ENCODE measurements at places on chromosomes 6 and 20. TPM values are rescaled to one million over a fixed set of nuclear protein-coding genes. Genes with fewer than 3 reads are reported as not detected.
A peak's percentile ranks its signal among the peaks of the same experiment; 100 is the strongest.

- no peak for DNase-seq
Observed at GRCh38 chr6:109527989-109528388, 45.0 kb upstream of the ZBTB24 start.

DNA sequence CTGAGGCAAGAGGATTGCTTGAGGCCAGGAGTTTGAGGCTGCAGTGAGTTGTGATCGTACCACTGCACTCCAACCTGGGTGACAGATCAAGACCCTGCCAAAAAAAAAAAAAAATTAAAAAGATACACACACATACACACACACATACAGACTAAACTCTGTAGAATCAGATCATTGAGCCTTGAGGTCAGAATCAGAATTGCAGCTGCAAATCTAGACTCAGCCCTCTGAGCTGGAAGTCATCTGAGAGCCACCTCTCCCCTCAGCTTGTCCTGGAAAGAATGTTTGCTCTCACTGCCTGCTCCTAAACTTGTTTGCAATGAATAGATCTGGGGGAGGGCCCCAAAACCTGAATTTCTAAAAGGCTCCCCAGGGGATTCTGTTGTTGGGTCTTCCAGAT is 41.4 kb upstream of the ANGPT4 start:
- DNase-seq = no peak

- peak; percentile 78 for DNase-seq
Observed at GRCh38 chr6:43828711-43829110, 58.7 kb downstream of the VEGFA start.

GRCh38 chr20:9261781-9262180 is 192.9 kb downstream of the PLCB4 start:
- no peak for DNase-seq

DNA sequence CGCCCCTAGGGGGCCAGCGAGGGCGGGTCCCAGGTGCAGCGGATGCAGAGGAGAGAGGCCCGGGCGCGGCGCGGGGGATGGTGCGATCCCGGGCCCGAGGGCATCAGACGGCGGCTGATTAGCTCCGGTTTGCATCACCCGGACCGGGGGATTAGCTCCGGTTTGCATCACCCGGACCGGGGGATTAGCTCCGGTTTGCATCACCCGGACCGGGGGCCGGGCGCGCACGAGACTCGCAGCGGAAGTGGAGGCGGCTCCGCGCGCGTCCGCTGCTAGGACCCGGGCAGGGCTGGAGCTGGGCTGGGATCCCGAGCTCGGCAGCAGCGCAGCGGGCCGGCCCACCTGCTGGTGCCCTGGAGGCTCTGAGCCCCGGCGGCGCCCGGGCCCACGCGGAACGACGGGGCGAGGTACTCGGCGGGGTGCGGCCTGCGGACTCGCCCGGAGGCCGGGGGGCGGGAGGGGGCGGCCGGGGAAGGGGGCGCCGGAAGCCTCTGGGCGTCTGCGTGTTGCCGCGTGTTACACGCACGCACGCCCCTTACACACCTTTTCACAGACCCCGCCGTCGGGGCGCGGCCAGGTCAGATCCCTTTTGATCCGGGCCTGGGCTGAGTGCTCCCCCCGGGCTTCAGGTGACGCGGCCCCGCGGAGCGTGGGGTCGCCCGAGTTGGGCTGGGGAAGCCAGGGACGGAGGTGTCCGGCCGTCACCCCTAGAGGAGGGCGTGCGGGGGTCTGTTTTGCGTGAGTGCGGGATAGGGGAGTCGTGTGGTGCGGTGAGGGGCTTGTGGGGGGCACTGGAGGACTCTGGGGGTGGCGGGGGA is 412 bp downstream of the TRIB3 start:
- peak; percentile 90 for DNase-seq

- no peak for DNase-seq
Observed at GRCh38 chr6:15500901-15501825, 161.7 kb downstream of the DTNBP1 start.

- DNase-seq = no peak
Observed at GRCh38 chr20:7123457-7123856, 356.0 kb downstream of the BMP2 start.

GRCh38 chr20:49529470-49529869 is 38.5 kb downstream of the PTGIS start:
- DNase-seq = no peak

DNA sequence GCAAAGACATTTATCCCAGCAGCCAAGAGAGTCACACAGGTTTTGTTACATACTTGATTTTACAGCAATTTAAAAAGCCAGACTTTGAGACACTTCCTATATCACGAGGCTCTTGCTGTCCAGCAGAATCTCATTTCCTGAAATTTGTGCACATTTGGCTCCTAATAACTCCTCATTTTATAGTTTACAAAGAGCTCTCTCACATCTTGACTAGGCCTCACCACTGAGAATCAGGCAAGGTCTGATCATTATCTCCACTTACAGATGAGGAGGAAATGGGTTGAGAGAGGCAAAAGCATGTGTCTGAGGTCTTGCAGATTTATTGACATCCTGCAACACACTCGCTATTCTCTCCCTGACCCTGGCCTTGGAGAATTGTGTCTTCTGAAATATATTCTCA is 426.8 kb downstream of the MAFB start:
- no peak for DNase-seq

DNA sequence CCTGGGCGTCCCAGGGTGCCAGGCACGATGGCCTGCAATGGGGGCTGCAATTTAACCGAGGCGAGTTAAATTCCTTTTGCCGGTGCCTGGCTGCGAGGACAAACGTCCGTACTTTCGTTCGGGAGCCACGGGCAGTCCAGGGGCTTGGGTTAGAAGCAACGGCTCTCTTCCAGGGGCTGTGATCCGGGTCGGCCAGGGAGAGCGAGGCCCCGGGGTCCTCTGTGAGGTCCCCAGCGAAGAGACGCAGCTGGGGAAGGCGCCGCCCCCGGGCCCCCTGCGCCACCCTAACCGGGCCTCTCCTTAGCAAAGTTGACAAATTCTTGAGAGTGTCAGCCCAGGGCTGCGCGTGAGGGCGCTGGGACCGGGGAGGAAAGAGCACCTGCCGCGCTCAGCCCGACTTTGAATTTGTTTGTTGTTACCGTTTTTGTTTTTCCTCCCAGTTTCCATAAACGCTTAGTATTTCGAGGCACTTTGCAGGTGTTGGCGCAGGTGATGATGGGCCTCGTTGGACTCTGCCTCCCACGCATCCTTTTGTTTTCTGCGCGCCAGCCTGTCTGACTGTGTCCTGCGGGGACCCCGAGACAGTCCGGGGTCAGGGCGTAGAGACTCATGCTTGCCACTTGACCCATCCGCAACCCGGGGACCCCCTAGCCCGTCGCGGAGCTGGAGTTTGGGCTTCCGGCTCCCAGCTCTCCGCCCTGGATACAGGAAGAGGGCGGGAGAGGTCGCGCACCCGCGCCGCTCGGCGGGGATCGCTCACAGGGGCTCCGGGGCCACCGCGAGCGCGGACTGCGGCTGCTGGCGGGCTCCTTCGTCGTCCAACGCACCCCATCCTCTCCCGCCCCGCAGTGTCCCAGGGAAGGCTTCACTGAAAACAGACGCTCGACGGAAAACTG is 5.8 kb downstream of the OLIG3 start:
- peak; percentile 79 for DNase-seq

DNA sequence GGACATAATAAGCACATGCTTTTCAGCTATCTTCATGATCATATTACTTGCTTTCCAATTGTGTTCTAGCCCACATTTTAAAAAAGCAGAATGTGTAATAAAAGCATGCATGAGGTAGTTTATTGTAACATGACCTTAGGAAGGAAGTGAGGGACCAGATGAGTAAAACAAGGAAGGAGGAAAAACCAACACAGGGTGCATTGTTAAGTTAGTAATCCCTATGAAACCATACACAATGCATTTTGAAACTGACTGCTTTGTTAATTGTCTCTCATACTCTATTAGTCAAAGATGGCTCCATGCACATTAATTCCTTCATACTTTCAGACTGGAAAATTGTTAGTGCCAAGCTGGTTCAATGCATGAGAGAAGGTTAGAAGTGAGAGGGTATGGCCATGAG is 37.7 kb upstream of the CENPW start:
- DNase-seq = no peak

GRCh38 chr6:114024746-114025145 is 53.8 kb upstream of the HDAC2 start:
- no peak for DNase-seq

GRCh38 chr20:41617059-41617901 is 897 bp downstream of the CHD6 start:
- peak; percentile 69 for DNase-seq

GRCh38 chr6:118935978-118936703 is 1.2 kb upstream of the MCM9 start:
- peak; percentile 51 for DNase-seq

- no peak for DNase-seq
Observed at GRCh38 chr6:68651011-68651985, 16.2 kb downstream of the ADGRB3 start.

GRCh38 chr6:12245763-12246718 is 44.1 kb upstream of the EDN1 start:
- peak; percentile 72 for DNase-seq

DNA sequence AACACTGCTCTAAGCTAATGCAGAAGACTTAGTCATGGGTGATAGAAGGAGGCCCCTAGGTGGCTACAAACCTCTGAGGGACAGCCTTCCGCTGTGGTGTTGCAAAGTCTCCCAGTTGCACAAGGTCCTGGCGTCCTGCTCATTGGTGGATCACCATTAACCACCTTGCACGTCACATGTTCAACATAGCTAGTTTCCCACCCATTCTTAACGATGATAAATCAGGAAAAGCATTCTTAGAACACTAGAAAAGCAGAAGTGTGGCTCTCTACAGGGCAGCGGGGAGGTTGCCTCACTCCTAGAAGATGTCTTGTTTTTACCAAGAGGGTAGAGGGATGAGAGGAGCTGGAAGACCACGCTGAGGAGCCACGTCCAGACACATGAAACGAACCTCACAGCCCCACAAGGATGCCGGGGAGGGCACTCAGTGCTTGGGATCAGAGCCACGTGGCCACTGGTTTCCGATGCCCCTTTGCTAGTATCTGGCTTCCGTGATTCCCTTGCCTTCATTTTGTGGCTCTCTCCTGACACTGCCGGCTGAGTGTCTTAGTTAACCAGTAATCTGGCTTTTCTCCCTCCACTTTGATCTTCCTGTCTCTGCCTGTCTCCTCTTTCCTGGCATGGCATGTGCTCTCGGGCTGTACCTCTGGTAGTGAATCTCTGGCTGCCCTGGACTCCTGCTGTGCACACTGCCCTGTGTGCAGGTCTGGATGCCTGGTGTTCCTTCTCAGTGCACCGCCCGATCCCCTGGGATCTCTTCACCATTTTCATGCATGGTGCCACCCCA is 91.4 kb upstream of the NEDD9 start:
- no peak for DNase-seq

DNA sequence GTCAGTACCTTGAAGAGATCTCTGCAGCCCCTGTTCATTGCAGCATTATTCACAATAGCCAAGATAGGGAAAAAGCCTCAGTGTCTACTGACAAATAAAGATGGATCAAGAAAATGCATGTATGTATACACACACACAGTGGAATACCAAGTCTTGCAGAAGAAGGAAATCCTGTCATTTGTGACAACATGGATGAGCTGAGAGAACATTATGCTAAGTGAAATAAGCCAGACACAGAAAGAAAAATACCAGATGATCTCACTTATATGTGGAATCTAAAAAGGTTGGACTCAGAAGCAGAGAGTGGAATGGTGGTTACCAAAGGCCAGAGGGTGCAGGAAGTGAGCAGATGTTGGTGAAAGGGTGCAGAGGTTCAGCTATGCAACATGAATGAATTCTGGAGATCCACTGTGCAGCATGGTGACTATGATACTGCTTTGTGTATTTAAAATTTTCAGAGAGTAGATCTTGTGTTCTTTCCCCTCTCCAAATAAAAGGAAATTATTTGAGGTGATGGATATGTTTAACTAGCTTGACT is 11.0 kb upstream of the SLC22A1 start:
- DNase-seq = no peak

OLIG3 gene
- not detected for total RNA-seq

CSNK2B gene
- 158 TPM for total RNA-seq

PNPLA1 gene
- total RNA-seq = not detected

SCRT2 gene
- total RNA-seq = not detected

EFCAB8 gene
- total RNA-seq = 1.0 TPM

DNAH8 gene
- total RNA-seq = not detected

MYH7B gene
- total RNA-seq = 0.50 TPM

COL9A3 gene
- 43.0 TPM for total RNA-seq

LAMA2 gene
- 2.9 TPM for total RNA-seq

ANKRD66 gene
- not detected for total RNA-seq

TMEM217 gene
- 1.6 TPM for total RNA-seq

NKX2-2 gene
- total RNA-seq = 1.4 TPM

Data from endodermal cell (in vitro differentiated cells).